ENCODE measurements at places on chromosomes 7 and 10. TPM values are rescaled to one million over a fixed set of nuclear protein-coding genes. Genes with fewer than 3 reads are reported as not detected.

DNA sequence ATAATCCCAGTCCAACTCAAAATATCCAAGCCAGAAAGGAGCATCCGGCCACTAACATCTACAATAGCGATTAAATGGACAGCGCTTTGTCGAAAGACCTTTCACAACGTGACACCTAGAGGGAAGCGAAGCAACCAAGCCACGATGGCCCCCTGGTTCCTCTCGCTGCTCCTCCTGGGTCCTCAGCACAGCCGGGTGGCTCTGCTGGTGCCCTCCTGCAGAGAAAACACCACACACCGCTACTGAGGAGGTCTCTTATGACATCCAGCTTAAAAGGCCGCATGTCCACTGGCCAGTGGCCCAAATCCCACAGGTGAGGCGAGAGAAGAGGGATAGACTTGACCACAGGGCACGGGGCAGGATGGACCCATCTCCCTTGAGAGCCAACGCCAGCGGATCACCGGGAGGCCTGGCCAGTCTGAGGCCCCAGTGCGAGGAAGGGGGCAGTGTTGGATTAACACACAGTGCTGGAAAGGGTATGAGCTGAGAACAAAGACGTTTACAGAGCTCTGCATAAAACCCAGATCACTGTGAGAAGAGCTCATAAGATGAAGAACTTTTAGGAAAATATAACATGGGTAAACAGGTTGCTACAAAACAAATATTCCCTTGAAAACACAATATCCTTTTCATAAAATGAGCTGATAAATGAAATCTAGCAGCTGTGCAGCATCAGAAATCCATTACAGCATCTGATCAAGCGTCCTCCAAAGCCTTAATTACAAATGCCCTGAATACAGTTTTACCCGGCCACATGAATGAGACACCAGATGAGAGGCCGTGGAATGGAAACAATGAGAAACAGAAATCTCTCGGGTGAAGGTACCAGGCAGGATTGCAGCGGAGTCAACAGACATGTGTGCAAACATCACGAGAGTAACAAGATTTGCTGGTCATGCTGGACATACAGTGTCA lies 236.7 kb downstream of the DIP2C start:
- DNase-seq, result no peak

DNA sequence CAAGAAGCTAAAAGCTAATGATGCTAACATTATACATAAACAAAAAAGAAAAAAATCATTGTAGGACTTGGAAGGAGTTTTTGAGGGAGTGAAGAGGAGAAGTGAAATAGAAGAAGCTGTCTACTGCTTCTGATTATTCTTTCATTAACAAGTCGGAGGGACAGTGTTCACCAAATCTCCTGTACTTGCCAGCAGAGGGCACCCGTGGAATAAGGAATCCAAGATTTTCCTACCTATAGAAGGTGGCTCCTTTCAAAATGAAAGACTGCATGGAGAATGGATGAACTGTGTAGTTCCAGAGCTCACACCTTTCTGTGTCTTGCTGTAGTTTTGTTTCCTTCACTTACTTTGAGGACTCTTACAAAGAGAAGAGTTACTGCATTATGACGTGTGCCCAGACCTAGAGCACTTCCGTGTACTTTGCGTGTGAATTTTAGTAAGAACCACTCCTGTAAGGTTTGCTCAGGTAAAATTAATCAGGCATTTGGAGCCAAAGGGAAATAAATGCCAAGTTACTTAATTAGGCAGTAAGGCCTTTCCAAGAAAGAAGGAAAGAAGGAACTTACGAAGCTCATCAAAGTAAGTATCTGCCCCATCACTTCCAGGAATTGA lies 145.1 kb downstream of the SEMA3D start:
- peak; percentile 55 for DNase-seq

GRCh38 chr10:86261470-86261869 lies 105.1 kb downstream of the GRID1 start:
- no peak for DNase-seq

- DNase-seq, result no peak
These were observed 16.7 kb upstream of the CLIP2 start for GRCh38 chr7:74272305-74273038.

GRCh38 chr7:6317797-6318438 lies 45.5 kb upstream of the CYTH3 start:
- peak; percentile 91 for DNase-seq

DNA sequence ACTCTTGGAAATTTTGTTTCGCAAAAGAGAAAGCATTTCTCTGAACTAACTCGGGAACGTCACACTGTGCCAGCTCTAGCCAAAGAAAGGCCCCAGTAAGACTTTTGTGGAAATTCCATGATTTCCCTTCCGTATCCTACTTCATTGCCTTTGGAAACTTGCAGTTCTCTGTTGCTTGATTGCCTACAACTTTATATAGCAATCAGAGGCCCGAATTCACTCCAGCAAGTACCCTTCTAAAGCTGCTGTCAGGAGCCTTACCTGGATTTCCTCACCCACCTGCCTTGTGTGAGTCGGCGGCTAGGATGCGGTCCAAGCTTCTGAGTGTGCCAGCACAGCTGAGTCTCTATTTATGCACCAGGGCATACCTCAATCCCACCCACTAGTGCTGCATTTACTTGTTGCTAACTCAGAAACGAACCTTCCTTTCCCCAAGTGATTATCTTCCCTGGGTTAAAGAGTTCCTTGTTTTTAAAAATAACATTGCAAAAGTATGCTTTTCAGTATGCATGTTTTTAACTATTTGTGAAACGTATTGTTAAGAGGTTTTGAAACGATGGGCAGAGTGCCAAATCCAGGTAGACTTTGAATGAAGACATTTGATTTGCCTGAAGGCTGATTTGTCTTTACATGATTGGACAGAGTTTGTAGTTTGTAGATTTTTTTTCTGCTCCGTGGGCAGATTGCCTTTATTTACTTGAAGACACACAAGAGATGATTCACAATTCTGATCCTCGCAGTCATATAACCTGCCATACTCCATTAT lies at the start of gene AGR2:
Gene AGR2 (minus strand): TSS at position 326 of the 766 bp plus-strand sequence. CDS start 3,203 bp downstream, outside the sequence.
- no peak for DNase-seq

- no peak for DNase-seq
These were observed 11.3 kb upstream of the SLIT1 start for GRCh38 chr10:97197030-97197500.

DNA sequence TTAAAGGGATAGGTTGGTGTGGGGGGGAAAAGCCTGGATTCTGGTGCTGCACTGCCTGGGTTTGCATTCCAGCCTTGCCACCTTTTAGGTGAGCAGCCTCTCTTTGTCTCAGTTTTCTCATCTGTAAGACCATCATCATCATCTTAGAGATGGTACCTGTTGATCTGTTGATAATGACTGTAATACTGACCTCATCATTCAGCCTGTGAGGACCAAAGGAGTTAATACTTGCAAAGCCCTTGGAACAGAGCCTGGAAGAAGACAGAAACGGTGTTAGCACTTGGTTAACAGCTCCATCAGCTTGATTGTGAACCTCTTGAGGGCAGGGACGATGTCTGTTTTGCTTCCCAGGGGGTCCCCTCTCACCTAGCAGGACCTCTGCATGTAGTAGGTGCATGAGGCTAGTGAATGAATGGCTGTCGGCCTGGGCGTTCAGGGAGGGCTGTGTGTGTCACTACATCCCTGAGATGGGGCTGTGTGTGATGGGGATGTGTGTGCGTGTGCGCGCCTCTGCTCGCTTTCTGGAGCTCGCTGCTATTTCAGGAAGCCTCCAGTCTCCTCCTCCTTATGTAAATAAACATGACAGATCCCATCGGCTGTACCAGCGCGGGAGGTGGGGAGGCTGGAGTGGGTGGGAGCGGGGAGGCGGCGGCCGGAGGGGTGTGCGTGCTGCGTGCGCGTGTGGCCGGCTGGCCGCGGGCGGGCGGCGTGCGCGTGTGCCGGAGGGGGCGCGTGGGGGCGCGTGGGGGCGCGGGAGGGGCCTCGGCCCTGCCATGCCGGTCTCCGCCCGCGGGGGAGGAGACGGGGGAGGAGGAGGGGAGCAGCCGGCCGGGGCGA lies 61.2 kb downstream of the NEURL1 start:
- peak; percentile 39 for DNase-seq

- DNase-seq, result no peak
These were observed 4.8 kb downstream of the IDI1 start for GRCh38 chr10:1044146-1044545.

- no peak for DNase-seq
These were observed 1189.2 kb downstream of the TYW1 start for GRCh38 chr7:68185631-68186456.

GRCh38 chr10:131431978-131432690 lies 120.6 kb upstream of the TCERG1L start:
- DNase-seq, result no peak

DNA sequence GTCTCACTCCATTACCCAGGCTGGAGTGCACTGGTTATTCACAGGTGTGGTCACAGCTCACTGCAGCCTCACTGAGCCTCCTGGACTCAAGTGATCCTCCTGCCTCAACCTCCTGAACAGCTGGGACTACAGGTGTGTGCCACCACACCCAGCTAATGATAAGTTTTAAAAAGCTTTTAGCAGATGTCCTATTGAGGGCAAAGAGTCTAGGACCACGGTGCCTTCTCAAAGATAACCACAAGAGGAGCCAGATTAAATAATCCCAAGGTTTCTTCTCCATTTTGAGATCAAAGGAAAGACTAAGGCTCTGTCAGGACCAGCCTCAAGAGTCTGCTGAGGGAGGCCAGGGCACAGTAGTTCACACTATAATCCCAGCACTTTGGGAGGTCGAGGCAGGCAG lies 4.7 kb downstream of the ATP5MF start:
- no peak for DNase-seq

DNA sequence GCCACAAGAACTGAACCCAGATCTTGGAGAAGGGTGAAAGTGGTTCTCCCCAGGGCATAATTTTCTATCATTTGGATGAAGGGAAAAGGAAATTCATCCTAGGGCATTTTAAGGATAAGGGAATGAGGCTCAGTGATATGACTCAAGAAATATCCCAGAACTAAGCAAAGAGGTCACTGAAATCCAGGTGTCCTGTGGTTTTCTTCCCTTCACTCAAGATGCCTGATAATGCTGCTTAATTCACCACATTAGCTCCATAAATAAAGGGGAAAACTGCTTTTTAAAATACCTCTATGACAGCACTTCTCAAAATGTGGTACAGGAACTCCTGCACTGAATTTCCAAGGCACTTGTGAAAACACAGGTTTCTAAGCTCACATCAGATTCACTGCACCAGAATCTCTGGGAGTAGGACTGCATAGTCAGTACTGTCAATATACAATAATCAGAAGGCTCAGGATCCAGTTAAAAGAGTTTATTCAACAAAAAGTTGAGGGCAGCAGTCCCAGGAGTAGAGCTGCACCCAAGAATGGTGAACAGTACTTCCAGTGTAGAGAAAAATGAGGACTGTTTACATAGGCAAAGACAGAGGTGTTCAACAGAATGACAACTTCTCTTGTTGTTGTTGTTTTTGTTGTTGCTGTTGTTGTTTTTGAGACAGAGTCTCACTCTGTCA lies 2.9 kb downstream of the IFIT3 start:
- DNase-seq, result no peak

GRCh38 chr10:91590142-91590903 lies 42.5 kb downstream of the PPP1R3C start:
- no peak for DNase-seq

DNA sequence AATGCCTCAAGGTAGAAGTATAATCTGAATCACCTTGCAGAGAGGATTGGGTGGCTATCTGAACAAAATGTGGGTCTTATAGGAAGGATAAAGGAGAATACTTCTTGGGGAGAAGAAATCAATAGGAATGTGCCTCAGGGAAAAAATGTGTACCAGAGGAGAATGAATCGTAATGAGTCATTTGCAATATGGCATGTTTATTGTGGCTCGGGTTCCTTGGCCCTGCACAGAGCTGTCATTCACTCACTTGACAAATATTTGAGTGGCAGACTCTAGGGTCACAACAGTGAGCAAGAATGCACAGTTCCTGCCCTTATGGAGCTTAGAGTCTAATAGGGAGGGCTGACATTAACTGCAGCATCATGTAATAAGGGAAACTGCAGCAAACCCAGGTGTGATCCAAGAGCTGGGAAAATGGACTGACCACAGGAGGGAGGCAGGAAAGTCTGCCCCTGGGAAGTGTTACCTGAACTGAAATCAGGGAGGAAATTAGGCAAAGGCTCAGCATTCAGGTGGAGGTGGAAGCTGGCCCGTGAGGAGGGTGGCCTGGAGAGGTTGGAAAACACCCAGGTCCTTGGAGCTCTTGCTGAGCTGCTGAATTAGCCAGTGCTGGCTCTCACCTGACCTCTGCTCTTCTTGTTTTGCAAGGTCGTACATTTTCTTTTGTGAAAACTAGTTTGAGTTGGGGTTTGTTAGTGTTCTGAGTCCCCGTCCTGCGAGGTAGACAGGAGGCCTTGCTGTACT lies 203.9 kb downstream of the FRMD4A start:
- DNase-seq, result no peak

GRCh38 chr7:97771576-97771975 lies 39.7 kb downstream of the TAC1 start:
- DNase-seq, result no peak

GRCh38 chr7:46682836-46683624 lies 762.0 kb upstream of the IGFBP3 start:
- no peak for DNase-seq

GRCh38 chr7:42012786-42013360 lies 224.1 kb downstream of the GLI3 start:
- DNase-seq, result no peak

GRCh38 chr7:140418653-140419052 lies 14.8 kb downstream of the RAB19 start:
- DNase-seq, result no peak

- DNase-seq, result no peak
These were observed 166.3 kb upstream of the TMEM196 start for GRCh38 chr7:19939746-19940145.

DNA sequence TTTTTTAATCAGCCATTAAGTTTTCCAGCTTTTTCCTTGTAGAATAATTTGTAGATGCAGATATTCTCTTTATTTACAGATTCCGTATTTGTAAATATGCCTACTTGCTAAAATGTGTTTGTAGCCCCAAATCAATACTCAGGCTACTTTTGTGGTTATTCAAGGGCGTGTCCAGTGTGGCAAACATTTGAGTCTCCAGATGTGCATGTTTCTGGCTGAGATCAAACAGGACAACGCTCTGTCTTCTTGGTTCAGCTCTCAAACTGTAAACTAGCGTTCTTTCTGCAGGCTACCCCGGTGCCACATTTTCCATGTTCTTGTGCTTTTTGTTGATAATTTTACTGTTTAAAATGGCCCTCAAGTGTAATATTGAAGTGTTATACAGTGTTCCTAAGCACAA lies 16.2 kb upstream of the OR2A5 start:
- peak; percentile 35 for DNase-seq

GRCh38 chr7:30308389-30308788 lies 24.0 kb downstream of the ZNRF2 start:
- DNase-seq, result no peak

The RABGEF1 gene
- 27.5 TPM for total RNA-seq

The CH25H gene
- not detected for total RNA-seq

The VSTM2A gene
- total RNA-seq, result not detected

The MSS51 gene
- 0.18 TPM for total RNA-seq

The KIAA1217 gene
- total RNA-seq, result 10.9 TPM

The SYT15B gene
- total RNA-seq, result 0.04 TPM

The ARHGAP19 gene
- 15.6 TPM for total RNA-seq

The RET gene
- total RNA-seq, result not detected

The CYP3A7 gene
- total RNA-seq, result 6.4 TPM

The WDR86 gene
- 0.11 TPM for total RNA-seq

The MACROH2A2 gene
- total RNA-seq, result 41.6 TPM

The LRRD1 gene
- total RNA-seq, result not detected

The PRKRIP1 gene
- total RNA-seq, result 13.2 TPM

The JCAD gene
- total RNA-seq, result 0.04 TPM
